ENCODE measurements at places on chromosomes 6 and 20.
A peak's percentile ranks its signal among the peaks of the same experiment; 100 is the strongest.

DNA sequence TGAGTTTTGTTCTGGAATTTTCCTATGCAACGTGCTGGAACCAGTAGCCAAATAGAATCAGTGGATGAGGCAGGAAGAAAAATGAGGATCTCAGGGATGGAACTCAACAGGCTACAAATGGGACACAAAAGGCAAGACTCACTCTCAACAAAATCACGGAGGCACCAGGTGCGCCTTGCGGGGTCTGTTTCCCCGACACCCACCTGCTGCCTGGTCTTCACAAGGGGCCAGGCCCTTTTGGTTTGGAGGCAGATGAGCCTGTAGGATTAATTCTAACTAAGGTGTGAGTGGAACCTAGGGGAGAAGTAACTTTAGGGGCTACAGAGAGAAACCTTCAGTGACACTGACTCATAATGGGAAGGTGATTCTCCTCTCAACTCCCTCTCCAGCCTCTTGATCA, 56.5 kb downstream of the ZNF831 start:
- DNase-seq = no peak

- DNase-seq = no peak
Observed at GRCh38 chr6:140677781-140678528, 1303.5 kb upstream of the CITED2 start.

GRCh38 chr20:54458219-54458618, 17.2 kb upstream of the DOK5 start:
- no peak for DNase-seq

GRCh38 chr6:84027340-84028181, 6.0 kb upstream of the MRAP2 start:
- no peak for DNase-seq

DNA sequence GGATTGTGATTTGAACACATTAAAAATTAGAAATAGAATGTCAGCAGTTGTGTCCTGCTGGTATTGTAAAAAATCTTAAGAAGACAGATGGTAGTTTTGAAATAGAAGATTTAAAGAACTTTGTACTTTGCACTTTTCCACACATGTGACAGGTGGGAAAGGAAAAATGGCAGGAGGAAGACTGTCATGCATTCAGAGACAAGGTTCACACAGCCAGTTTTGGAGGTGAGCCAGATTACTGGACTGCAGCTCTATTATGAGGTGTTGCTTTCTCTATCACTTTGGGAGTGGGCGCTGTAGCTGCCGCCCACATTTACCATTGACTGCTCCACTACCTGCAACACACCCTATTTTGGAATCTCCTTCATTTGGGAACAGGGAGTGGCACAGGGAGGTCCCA, 12.1 kb upstream of the NDUFAF4 start:
- no peak for DNase-seq

GRCh38 chr6:18602931-18603330, 215.8 kb downstream of the RNF144B start:
- no peak for DNase-seq

DNA sequence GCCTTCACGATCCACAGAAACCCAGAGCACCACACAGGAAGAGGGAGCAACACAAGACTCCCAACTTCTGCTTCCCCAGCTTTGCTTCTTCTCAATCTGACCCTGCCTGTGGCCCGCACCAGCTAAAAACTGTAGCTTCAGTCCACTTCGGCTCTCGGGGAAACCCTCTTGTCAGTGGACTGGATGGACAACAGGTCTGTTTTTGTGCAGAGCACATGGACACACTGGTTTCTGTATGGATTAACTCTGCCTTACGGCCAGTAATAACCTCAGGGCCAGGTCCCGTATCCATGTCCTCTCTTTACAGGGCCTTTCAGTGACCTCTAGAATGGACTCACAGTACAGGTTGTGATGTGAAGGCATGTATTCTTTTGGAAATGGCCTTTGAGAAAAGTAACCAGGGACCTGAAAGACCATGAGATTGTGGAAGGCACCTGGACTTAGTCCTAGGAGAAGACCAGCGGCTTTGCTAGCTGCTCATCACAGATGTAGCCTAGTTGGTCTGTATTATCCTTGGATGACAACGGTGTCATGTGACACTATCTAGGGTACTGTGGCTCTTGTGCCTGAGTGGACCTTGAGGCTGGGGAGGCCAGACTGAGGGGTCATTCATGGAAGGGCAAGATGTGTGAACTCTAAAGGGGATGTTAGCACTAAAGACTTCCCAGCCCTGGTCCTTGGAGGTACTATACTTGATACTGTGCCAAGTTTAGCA, 5.8 kb downstream of the POLR1C start:
- DNase-seq = no peak

GRCh38 chr20:57570920-57571319, 10.0 kb downstream of the PCK1 start:
- DNase-seq = no peak

- peak; percentile 77 for DNase-seq
Observed at GRCh38 chr20:53216856-53217576, 244.9 kb downstream of the TSHZ2 start.

- DNase-seq = no peak
Observed at GRCh38 chr6:150992703-150993102, 127.2 kb downstream of the MTHFD1L start.

- DNase-seq = peak; percentile 41
Observed at GRCh38 chr6:108635505-108636226, 74.9 kb downstream of the FOXO3 start.

- DNase-seq = no peak
Observed at GRCh38 chr6:14671261-14671681, 553.7 kb downstream of the CD83 start.

- DNase-seq = no peak
Observed at GRCh38 chr20:10940941-10941340, 267.1 kb upstream of the JAG1 start.

- DNase-seq = no peak
Observed at GRCh38 chr6:56073761-56074160, 173.6 kb downstream of the COL21A1 start.

- DNase-seq = no peak
Observed at GRCh38 chr20:5390720-5391119, 74.0 kb upstream of the PROKR2 start.

DNA sequence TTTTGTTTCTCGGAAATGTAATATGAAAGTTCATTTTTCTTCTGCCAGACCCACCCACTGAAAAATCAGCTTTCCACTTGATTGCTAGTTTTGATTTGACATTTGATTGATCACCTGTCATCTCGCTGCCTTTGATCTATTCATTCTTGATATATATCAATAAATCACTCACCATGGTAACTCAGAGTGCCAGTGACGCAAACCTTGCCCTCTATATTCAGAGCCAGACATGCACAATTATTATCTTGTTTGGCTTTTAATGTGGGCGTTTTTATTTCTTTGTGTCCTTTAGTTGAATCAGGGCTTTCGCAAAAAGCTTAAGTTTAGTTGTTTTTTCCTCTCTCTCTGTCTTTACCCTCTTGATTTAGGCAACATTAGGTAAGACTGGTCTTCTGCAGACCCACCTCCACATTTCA, 2.0 kb downstream of the TSHZ2 start:
- DNase-seq = peak; percentile 71

DNA sequence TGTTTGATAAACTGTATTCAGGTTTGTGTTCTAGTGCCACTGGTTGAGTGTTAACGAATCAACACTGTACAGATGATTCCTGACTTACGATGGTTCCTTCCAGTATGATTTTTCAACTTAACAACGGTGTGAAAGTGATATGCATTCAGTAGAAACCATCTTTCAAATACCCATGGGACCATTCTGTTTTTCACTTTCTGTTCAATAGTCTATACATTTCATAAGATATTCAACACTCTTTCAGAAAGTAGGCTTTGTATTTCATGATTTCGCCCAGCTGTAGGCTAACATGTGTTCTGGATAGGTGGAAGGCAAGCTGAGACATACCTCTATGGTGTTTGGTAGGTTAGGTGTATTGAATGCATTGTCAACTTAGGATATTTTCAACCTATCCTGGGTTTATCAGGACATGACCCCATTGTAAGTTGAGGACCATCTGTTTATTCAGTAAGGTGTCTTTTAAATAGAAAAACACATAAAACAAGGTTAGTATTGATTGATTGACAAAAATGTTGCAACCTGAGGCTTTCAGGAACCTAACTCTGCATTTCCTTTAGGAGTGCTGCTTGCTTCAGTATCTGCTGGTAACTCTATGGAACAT, 32.3 kb downstream of the SYNJ2 start:
- no peak for DNase-seq

- DNase-seq = no peak
Observed at GRCh38 chr20:49104365-49104648, 58.2 kb downstream of the CSE1L start.

DNA sequence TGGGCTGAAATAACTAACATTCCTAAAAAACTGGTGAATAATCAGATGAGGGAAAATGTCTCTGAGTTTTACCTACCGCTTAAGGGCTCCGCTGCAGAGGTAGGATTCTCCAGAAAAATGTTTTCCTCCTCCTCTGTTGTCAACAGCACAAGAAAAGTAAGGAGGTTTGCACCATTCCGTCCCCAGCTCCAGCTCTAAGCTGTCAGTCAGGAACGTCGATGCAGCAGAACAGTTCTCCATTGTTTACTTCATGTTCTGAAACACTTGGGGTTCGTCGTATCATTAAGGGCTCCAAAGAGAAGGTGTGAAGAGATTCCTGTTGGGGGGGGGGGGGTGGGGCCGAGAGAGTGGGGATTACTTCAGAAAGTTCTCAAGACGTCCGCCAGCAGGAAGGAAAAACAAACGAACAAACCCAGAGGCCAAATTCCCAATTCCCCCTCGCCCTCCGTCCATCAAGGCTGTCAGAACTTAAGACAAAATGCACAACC, 734 bp downstream of the MMS22L start:
- DNase-seq = peak; percentile 1

- no peak for DNase-seq
Observed at GRCh38 chr20:44123874-44124535, 63.0 kb downstream of the JPH2 start.

GRCh38 chr6:109348226-109348625, 34.0 kb downstream of the CD164 start:
- DNase-seq = no peak

DNA sequence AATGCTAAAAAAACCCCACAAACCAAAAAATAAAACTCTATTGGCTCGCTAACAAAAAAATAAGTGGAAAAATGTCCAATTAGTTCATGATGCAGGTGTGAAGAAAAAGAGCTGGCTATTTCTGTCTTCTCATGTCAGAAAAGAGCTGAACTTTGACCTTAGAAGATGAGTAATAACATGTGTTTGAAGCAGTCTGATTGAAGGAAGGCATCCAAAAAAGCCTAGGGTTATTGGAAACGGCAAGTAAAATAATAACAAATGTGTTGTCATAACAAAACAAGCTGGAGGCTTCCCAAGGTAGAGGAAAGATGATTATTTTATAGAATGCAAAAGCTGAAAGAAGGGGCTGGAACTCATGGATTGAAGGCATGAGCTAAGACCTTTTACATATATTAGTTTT, 94.4 kb upstream of the FAM184A start:
- no peak for DNase-seq

DNA sequence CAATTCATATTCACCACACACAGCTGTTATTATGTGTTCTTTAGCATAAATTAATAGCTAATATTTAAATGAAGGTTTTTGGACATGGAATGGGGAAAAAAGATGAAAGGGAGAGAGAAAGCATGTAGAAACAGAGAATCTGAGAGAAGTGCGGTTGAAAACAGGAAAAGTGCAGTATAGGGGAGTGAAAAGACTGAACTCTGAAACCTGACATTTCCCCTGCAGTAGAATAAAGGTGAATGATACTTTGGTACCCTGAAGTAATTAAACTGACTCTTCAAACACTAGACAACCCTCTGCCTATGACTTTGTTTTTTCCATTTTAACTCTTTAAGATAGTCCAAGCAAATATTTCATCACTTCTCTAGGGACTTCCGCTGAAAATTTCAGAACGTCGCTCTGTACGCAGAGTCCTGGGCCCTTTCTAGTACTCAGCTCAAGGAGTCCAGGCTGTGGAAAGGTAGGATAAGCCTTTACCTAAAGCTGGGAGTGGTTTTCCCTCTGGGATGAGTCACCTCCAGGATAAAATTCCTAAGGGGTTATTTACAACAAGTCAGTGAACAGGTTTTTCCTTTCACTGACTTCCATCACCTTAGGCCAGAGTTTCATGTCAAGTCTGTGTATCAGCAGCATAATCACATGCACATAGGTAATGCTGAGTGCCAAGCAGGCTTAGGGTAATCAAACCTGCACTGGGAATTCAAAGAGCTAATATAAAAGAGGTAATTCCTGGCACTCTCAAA, 614.5 kb downstream of the PKHD1 start:
- no peak for DNase-seq

DNA sequence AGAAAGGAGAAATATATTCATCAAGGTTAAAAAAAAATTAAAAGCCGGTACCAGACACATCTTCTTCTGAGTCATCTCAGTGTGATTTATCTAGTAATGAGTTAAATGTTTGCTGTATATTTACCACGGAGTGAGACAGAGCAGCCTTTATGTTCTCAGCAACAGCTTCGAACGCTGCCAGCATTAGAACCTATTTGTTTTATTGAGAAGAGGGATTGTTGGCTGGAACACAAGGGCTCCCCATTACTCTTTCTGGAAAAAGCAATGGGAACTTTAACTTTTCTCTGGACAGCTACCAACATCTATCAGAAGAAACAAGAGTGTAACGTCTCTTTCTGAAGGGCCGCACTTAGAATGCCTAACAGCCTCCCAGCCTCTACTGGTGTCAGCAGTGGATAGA, 105.3 kb upstream of the TAB2 start:
- no peak for DNase-seq

DNA sequence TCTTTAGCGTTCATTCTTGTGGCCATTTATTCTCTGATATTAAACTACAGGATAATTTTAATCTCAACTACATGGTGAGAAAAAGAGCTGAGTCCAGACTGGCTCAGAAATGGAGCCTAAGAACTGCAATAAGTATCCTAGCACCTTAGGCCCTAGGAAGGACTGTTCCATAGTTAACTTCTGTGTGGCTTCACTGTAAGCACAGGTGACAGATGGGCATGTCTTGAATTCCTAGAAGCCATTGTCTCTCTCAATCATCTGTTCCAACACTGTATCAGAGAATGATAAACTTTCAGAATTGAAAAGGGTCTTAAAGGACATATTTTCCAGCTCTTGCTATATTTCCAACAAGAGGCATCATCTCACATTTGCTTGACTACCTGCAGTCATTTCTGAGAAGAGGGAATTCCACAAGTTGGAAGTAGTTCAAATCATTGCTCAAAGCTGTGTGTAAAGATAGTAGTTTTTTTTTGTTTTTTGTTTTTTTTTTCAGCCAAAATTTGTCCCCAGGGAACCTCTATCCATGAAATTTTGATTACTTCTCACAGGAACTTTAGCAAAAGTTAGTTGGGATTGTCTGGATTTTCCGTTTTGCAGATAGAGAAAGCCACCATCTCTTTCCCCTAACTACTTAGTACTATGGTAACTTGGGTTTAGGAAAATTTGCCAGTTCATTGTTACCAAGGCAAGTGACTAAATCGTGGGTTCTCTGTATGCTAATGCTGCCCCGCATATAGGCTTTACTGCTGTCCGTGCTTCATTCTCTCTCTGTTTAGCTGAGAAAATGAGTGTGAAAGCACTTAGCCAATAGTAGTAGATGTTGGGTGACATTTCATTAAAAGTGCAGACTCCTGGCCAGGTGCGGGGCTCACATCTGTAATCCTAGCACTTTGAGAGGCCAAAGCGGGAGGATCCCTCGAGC, 47.2 kb downstream of the KCNS1 start:
- no peak for DNase-seq

GRCh38 chr6:34285448-34286164, 36.8 kb upstream of the SMIM29 start:
- no peak for DNase-seq
